Psoas muscle (tissue), 8 donors: ENCODE measurements at places on chromosomes 3 and 15.

GRCh38 chr15:48315041-48315440 lies 16.2 kb upstream of the DUT start:
- no peak for DNase-seq

DNA sequence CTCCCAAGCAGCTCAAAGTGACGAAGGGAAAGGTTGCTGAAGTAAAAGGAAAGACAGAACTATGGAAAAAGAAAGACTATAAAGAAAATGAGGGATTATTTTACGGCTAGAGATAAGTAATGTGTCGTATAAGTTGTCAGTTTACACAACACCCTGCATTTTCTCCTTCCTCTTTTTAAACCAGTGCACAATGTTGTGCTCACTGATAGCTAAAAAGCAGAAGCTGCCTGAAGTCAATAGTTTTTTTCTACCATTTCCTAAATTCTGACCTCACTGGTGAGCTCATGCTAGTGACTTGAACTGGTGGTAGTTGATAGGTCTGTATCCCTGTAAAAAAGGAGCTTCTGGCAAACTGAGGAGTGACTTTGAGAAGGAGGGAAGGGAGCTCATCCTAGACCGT lies 368.6 kb upstream of the GBE1 start:
- DNase-seq, result no peak

DNA sequence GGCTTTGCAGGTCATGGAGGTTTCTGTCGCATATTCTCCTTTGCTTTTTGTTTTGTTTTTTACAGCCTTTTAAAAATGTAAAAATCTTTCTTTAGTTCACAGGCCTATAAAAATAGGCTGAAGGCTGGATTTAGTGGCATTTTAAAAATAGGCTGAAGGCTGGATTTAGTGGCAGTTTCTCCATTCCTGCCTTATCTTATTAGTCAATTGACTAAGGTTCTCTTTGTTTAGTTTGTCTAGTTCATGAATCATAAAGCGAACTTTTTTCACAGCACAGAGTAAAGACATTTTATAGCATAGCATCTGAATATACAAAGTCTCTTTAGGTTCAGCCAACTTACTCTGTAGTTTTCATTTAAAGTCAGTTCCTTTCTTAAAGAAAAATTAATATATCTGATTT lies 31.4 kb downstream of the AP4E1 start:
- no peak for DNase-seq

DNA sequence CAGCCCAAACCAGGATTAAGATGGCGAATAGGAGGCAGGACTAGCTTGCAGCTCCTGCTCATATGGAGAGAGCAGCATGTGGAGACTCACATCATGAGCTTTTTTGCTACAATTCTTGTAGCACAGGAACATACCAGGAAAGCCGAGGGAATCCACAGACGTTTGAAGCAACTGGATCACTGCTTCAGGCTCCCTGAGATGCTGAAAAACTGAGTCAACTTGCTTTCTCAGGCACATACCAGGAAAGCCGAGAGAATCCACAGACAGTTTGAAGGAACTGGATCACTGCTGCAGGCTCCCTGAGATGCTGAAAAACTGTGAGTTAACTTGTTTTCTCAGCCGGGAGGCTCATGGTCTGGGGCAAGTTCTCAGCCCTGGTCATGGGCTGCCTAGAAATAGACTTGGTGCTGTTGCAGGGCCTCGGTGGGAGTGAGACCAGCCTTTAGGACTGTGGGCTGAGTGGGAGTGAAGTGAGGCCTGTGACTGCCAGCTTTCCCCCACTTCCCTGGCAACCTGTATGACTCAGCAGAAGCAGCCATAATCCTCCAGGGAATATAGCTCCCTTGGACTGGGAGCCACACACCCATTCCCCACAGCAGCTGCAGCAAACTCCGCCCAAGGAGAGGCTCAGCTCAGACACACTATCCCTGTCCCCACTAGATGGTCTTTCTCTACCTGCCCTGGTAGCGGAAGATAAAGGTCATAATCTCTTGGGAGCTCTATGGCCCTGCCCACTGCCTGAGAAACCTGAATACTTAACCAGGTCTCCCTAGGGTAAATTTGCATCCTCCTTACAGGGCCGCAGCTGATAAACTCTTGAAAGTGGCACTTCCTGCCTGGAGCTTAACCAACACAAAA lies 51.9 kb upstream of the PFN2 start:
- no peak for DNase-seq
